Colonic mucosa (tissue), 4 donors: ENCODE measurements at places on chromosomes 2 and 18.

DNA sequence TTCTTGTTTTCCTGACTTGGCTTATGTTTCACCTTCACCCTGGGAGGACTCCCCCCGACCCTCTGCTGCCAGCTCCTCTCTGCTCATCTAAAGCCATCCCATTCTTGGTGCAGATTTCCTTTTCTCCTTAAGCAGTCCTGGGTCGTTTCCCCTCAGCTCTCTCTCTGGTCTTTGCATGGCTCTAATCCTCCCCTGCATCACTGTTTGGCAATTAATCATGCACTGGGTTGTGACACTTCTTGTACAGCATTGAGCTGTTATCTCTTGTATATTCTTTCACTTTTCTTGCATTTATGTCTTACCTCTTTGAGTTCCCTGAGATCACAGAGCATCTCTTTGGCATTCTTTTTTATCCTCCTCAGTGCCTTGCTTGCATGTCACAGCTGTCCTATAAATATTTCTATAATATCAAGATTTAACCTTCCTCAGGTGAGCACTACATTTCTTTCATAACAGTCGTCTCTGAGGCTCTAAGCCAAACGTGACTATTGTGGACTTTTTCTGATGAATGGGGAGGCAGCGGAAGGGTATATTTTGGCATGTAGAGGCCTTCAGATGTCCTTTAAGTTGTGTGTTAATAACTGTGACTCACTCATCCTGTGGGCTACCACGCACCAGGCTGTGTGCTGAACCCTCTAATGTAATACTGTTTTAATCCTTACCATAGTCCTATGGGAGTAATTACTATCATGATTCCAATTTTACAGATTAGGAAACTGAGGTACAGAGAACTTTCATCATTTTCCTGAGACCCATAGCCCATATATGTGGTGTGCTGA, 507.5 kb downstream of the SLC4A3 start:
- no peak for DNase-seq

- peak; percentile 80 for DNase-seq
Measured at GRCh38 chr2:26346454-26347053, at the start of gene ADGRF3. Gene ADGRF3 (minus strand): TSS chr2:26346789. CDS start chr2:26346234, 555 bp downstream.

GRCh38 chr18:12113999-12114646, 20.5 kb downstream of the ANKRD62 start:
- no peak for DNase-seq

- DNase-seq = no peak
Measured at GRCh38 chr18:27887711-27888495, 289.0 kb downstream of the CDH2 start.

- DNase-seq = no peak
Measured at GRCh38 chr2:74536166-74536950, 6.6 kb downstream of the HTRA2 start.

DNA sequence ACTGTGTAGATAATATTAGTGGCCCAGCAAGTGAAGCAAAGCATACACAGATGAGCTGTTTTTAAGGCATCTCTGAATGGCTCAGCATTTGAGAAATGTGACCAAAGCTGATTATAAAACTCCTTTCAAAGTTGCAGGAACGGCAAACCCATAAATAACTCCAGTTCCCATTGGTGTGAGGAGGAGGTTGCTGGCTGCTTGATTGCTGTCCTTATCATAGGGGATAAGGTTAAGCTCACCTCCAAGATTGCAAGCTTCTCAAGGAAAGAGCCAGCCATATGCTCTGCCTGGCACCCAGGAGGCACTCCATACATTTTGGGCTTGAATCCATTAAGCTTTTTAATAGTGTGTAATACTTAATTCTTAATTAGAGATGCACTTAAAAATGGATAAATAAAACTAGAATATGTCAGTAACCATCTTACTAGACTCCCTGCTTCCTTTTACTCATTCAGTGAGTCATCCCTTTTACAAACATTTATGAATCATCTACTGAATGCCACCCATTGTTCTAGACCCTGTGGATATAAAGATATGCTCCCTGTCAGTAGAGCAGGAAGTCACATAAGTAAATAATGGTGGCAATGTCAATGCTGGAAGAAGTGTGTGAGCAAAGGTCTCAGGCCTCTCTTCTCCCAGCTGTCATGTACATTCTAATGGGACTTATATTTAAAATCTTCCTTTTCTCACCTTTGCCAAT, 99.3 kb downstream of the SPATS2L start:
- DNase-seq = peak; percentile 51

DNA sequence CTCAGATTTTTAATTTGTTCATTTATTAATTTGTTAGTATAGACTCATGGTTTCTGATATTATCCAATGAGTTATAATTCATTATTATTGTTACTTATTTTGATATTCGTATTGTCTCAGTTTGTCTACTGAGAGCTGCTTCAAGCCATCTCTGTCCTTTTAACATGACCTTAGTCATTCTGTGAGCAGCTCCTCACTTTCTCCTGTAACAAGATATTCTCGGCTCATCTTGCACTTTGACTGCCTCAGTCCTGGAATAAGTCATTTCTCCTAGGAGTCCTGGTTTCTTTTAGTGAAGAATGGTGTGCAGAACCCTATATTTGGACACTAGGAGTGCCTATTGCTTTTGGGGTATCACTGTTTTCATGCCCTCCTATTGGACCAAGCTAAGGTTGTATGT, 13.2 kb downstream of the ASB1 start:
- DNase-seq = no peak

- no peak for DNase-seq
Measured at GRCh38 chr2:75177427-75177826, 21.9 kb downstream of the TACR1 start.

GRCh38 chr2:157443795-157444640, at the start of gene CYTIP:
Gene CYTIP (minus strand): TSS chr2:157444089. CDS start chr2:157444020, 69 bp downstream.
- DNase-seq = peak; percentile 36

GRCh38 chr2:174259981-174260380, 11.6 kb upstream of the OLA1 start:
- no peak for DNase-seq

DNA sequence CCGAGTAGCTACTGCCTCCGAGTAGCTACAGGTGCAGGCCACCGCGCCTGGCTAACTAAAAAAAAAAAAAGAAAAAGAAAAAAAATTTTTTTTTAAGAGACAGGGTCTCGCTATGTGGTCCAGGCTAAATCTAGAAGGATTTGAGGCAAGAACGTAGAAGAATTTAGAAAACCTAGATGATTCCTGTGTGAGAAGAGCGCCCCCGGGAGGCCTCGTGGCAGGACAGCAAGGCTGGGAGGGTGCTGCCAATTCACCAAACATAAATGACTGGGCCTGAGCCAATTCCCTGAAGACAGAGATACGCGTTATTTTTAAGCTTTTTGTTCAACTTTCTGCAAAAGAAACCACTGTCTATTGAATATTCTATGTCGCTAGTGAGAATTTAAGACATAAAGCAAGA, 90.1 kb upstream of the TGFA start:
- peak; percentile 33 for DNase-seq

- DNase-seq = no peak
Measured at GRCh38 chr2:72999729-73000725, 71.5 kb downstream of the SFXN5 start.

DNA sequence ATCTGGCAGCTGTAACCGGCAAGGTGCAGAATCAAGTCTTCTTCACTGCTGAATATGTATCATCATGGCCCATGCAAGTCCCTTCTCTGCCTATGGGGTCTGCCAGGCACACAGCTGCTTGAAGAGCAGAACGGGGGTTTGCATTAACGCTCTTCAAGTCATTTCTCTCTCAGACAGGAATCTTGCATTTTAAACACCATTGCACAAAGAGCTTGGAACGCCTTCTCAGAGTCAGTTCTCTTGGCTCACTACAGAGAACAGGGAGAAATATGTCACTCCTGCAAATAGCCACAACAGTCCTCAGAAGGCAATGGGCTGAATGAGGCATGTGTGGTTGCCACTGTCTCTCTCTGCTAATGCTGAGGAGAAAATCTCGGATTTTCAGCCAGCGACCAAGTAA, 2173.5 kb upstream of the PIK3C3 start:
- DNase-seq = no peak

DNA sequence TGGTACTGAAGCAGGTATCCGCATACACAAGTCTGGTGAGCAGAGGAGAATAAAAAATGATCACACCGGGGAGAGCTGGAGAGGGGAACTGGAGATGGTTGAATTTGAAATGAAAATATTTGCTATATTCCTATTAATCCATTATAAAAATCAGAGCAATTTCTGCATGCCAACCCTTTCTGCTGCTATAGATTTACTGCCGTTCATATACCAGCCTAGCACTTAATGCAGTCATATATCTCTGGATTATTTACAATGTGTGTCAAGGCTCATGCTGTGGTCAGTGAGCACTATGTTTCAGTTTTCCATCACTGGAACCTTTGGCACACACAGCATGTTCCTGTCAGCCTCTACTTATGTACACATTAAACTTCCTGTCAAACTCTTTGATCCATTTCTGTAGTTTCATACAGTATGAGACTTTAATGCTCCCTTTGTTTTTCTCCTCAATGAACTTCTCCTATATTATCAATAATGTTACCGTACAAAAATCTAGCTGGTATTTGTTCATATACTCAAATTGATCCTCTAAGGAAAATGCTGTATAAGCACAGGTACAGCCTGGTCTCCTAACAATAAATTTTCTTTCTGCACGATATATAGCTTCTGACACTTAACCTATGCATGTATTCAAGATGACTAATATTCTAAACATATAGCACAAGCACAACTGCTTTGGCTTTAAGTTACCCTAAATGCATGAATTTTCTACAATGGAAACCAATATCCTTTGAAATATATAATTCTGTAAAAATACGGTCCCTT, 36.7 kb downstream of the FANCL start:
- DNase-seq = no peak

GRCh38 chr2:82959727-82960126, 1499.4 kb downstream of the SUCLG1 start:
- no peak for DNase-seq

- no peak for DNase-seq
Measured at GRCh38 chr2:215949991-215950404, 63.4 kb downstream of the MREG start.
